ENCODE measurements at places on chromosomes 6 and 20.

- no peaks in the 10 kb centered on the region for H3K4me1 ChIP-seq
- H3K27me3 ChIP-seq = no peaks in the 10 kb centered on the region
- H3K4me3 ChIP-seq = no peak overlapping the region
- no peak for DNase-seq
Observed at GRCh38 chr6:83153883-83154521, 39.1 kb downstream of the PGM3 start.

DNA sequence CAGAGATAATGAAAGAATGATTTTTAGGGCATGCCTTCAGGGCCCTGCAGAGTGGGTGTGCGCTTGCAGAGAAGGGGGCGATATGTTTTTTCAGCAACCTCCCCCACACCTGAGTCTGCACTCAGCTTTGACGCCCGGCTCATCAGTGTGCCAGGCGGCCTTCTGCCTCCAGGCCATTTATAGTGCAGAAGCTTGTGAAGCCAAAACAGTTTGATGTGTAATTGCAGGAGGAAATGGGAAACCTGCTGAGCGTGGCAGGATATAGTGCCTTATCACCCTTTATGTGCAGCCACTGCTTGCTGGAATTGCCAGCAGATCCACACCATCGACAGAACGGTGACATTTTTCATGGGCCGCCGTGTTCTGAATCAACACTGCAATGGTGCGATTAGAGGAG is 178.2 kb downstream of the CDH4 start:
- H3K27me3 ChIP-seq = peaks cover 19% of the 10 kb centered on the region
- DNase-seq = no peak
- no peaks in the 10 kb centered on the region for H3K36me3 ChIP-seq
- H3K4me3 ChIP-seq = no peak overlapping the region
- peaks cover 55% of the 10 kb centered on the region for H3K4me1 ChIP-seq
- H3K27ac ChIP-seq = no peak overlapping the region

DNA sequence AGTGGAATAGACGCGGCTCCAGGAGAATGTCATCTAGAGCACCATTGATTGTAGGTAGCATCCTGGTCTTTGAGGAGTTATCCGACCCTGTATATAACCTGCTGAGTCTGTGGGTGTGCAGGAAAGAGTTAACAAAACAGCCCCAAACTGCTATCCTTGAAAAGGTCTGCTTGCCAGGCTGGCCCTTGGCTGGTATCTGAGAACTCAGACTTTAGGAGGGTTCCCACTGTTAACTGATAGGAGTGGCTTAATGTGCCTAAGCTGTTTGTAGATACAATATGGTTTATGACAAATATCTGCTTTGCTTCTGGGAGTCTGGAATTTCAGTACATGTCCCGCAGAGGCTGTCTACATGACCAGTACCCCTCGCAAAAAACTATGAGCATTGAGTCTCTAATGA is 27.6 kb upstream of the MCUR1 start:
- peaks cover 4% of the 10 kb centered on the region for H3K27me3 ChIP-seq
- H3K4me3 ChIP-seq = no peak overlapping the region
- DNase-seq = no peak
- H3K27ac ChIP-seq = no peak overlapping the region
- no peaks in the 10 kb centered on the region for H3K36me3 ChIP-seq
- peaks cover 3% of the 10 kb centered on the region for H3K4me1 ChIP-seq

- H3K27me3 ChIP-seq = peaks cover 6% of the 10 kb centered on the region
- peaks cover 7% of the 10 kb centered on the region for H3K4me1 ChIP-seq
- no peak overlapping the region for H3K4me3 ChIP-seq
- no peak for DNase-seq
- H3K27ac ChIP-seq = no peak overlapping the region
Observed at GRCh38 chr6:79778816-79779215, 147.7 kb downstream of the SH3BGRL2 start.

- H3K4me3 ChIP-seq = peak overlapping the region; percentile 14
- no peak overlapping the region for H3K27ac ChIP-seq
- peaks cover 73% of the 10 kb centered on the region for H3K4me1 ChIP-seq
- peak; percentile 35 for DNase-seq
- peaks cover 42% of the 10 kb centered on the region for H3K27me3 ChIP-seq
Observed at GRCh38 chr6:41441598-41442351, 104.4 kb upstream of the FOXP4 start.

DNA sequence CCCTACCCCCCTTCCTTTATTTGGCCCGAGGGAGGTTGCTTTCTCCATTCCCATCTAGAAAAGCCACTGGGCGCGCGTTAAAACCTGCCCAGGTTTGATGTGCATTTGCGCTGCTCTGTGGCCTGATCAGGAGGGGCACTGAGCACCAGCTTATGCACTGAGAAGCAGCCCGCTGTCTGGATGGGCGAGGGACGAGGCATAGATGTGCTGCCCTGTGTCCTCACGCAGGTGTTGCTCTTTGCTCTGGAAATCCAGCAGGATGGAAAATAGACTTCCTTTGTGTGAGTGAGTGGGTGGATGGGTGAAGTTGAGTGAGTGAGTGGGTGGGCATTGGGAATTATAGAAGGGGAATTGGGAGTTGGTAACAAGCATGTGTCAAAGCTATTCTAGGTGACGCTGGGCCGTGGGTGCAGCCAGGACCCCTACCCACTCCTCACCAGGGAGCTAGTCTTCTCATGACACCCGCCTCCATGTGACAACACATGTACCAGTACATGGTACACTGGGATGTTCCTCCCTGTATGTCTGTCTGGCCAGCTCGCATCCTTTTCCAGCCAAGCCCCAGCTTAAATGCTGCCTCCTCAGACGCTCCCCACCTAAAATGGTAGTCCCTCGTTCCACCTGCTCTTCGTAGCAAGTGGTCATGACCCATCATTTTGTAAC is 162.6 kb downstream of the DTNBP1 start:
- H3K27me3 ChIP-seq = no peaks in the 10 kb centered on the region
- no peak overlapping the region for H3K4me3 ChIP-seq
- no peak for DNase-seq
- peaks cover 85% of the 10 kb centered on the region for H3K4me1 ChIP-seq
- H3K27ac ChIP-seq = peak overlapping the region; percentile 19

DNA sequence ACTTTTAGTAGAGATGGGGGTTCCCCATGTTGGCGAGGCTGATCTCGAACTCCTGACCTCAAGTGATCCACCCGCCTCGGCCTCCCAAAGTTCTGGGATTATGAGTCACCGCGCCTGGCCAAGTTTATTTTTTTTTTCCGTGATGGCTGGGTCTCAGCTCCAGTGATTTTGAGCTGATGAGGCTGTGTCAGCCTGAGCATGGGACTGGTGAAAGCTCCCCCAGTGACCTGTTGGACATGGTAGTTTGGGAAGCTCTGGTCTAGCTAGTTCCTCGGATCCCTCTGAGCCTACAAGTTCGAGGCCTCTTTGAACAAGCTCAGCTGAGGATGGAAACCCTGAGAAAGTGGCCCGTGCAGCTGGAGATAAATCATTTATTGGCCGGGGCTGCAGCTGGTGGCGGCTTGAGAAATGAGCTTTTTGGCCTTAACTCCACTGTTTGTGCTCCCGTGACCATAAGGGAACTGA is 126.8 kb downstream of the SNX5 start:
- no peak for DNase-seq
- H3K4me1 ChIP-seq = peaks cover 34% of the 10 kb centered on the region
- no peak overlapping the region for H3K4me3 ChIP-seq
- no peaks in the 10 kb centered on the region for H3K36me3 ChIP-seq
- no peak overlapping the region for H3K27ac ChIP-seq

- H3K27me3 ChIP-seq = no peaks in the 10 kb centered on the region
- no peaks in the 10 kb centered on the region for H3K36me3 ChIP-seq
- peaks cover 22% of the 10 kb centered on the region for H3K4me1 ChIP-seq
- no peak for DNase-seq
- H3K4me3 ChIP-seq = no peak overlapping the region
- H3K27ac ChIP-seq = no peak overlapping the region
Observed at GRCh38 chr6:87791485-87791884, 89.5 kb upstream of the AKIRIN2 start.

DNA sequence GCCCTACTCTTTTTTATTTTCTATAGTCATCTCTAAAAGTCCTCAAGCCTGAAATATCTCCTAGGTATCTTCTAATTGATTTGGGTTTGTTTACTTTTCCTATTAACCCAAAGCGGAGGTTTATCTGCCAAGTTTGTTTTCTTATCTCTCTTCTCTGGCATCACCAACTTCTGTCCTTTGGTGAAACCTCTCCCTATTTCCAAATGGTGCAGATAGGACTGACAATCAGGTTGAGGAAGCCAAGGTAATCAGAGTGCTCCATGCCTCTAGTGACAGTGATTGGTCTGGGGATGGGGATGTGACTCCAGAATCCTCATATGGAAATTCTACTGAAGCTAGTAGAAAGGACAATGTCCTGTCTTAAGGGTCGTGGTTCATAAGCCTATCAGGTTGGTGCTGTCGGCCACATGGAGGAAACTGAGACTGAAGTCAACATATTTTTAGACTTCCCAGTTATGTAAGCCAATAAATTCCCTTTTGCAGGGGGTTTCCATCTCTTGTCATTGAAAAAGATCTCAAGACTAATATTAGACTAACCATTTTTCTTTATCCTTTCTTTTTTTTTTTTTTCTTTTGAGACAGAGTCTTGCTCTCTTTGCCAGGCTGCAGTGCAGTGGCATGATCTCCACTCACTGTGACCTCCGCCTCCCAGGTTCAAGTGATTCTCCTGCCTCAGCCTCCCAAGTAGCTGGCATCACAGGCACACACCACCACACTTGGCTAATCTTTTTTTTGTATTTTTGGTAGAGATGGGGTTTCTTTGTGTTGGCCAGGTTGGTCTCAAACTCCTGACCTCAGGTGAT is 28.0 kb downstream of the KIF6 start:
- no peak for DNase-seq
- no peaks in the 10 kb centered on the region for H3K36me3 ChIP-seq
- H3K4me1 ChIP-seq = peaks cover 1% of the 10 kb centered on the region
- H3K27ac ChIP-seq = peak overlapping the region; percentile 34
- H3K27me3 ChIP-seq = no peaks in the 10 kb centered on the region
- no peak overlapping the region for H3K4me3 ChIP-seq

GRCh38 chr6:154267508-154268106 is 89.0 kb downstream of the IPCEF1 start:
- peak overlapping the region; percentile 23 for H3K27ac ChIP-seq
- no peak overlapping the region for H3K4me3 ChIP-seq
- DNase-seq = no peak
- H3K36me3 ChIP-seq = peaks cover 4% of the 10 kb centered on the region
- no peaks in the 10 kb centered on the region for H3K27me3 ChIP-seq
